IMR-90 (cell line): ENCODE measurements at places on chromosomes 12 and 14.
A peak's percentile ranks its signal among the peaks of the same experiment; 100 is the strongest.

DNA sequence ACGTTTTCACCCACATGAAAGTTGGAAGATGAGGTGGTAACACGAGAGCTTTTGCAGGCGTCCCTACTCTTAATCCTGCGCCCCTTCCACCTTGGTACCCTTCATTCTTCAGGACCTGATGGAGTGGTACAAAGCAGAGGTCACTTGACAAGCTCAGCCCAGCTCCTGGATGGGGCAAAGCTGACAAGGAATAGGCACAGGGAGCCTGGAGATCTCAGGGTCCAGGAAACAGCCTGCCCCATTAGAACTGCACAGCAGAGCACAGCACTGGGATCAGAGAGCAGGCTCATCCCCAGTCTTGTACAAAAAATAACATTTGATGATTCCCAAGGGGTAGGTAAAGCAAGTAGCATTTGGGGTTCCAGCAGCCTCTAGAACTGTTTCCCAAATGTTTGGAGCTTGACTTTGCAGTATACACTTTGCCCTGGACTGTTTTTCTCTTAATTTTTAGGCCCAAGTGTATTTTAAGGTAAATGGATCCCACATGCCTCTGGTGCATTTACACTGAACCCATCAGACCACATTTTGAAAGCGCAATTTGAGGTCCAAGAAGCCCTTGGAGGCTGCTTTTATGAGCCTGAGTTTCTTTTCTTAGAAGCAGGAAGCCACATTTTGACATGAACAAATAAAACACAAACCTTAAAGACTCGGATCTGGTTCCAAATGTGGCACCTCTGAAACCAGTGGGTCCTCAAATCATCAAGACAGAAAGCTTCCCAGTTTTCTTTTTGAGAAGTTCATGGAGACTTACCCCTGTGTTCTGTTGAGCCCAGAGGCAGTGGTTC is 633 bp downstream of the TC2N start:
- peaks cover 14% of the 10 kb centered on the region; the same call in 1 of the 2 replicates for H3K36me3 ChIP-seq
- peaks cover 4% of the 10 kb centered on the region for H3K4me1 ChIP-seq
- H3K27ac ChIP-seq: no peak overlapping the region

DNA sequence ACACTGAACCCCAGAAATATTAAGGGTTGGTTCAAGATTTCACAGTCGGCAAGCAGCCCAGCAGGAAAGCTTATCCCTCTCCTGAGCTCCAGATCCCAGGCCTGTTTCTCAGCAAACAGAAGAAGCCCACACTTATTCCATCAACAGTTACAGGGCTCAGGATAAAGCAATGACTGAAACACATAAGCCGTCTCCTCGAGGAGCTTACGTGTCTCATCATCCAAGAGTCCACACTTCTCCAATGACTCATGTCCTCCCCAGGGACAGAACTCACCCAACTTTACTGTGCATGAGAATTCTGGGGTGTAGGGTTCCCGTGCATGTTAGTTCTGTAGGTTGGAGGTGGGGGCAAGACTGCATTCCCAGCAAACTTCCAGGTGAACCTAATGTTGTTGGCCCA is 31.2 kb downstream of the GSC start:
- no peak overlapping the region for H3K27ac ChIP-seq
- no peak overlapping the region for H3K4me3 ChIP-seq
- no peaks in the 10 kb centered on the region for H3K36me3 ChIP-seq
- no peak for DNase-seq

DNA sequence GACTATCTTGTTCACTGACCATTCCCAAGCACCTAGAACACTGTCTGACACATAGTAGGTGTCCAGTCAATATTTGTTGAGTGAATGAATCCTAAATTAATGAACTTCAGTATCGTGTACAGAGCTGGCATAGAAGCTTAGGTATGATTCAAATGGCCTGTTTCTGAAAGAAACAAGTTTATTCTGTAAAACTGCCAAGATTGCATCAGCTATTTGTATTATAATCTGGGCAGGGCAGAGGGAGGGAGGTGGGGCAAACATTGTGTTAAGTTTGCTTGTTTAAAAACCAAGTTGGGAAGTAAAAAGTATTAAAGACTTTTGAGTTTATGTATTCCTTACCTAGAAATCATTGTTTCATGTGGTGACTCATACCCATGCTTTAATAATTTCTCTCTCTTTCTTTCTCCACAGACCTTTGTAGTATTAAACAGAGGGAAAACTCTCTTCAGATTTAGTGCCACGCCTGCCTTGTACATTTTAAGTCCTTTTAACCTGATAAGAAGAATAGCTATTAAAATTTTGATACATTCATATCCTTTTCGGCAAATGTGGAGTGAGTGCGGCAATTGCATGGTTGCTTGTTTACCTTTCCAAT is 92.8 kb downstream of the SCN8A start:
- H3K4me1 ChIP-seq: peaks cover 4% of the 10 kb centered on the region; the same call in 1 of the 2 replicates
- H3K27ac ChIP-seq: no peak overlapping the region

- H3K27ac ChIP-seq: no peak overlapping the region
- H3K27me3 ChIP-seq: no peaks in the 10 kb centered on the region
- no peaks in the 10 kb centered on the region for H3K4me1 ChIP-seq
- no peak overlapping the region for H3K4me3 ChIP-seq
- no peak for DNase-seq
- H3K36me3 ChIP-seq: no peaks in the 10 kb centered on the region
Observed at GRCh38 chr14:66471584-66471983, 14.6 kb upstream of the CCDC196 start.

- H3K27ac ChIP-seq: no peak overlapping the region
- peak; percentile 16 for DNase-seq
- no peaks in the 10 kb centered on the region for H3K36me3 ChIP-seq
- peaks cover 66% of the 10 kb centered on the region for H3K27me3 ChIP-seq
Observed at GRCh38 chr12:117100251-117100650, 1.0 kb upstream of the TESC start.

GRCh38 chr12:109822416-109822815 is 10.8 kb downstream of the TRPV4 start:
- peaks cover 2% of the 10 kb centered on the region; the same call in 1 of the 2 replicates for H3K4me1 ChIP-seq
- no peak overlapping the region for H3K27ac ChIP-seq
- DNase-seq: no peak
- no peaks in the 10 kb centered on the region for H3K36me3 ChIP-seq
- H3K4me3 ChIP-seq: no peak overlapping the region
